ENCODE measurements at places on chromosomes 7 and 10.

GRCh38 chr7:5248201-5248885, 34.4 kb upstream of the SLC29A4 start:
- DNase-seq: no peak

DNA sequence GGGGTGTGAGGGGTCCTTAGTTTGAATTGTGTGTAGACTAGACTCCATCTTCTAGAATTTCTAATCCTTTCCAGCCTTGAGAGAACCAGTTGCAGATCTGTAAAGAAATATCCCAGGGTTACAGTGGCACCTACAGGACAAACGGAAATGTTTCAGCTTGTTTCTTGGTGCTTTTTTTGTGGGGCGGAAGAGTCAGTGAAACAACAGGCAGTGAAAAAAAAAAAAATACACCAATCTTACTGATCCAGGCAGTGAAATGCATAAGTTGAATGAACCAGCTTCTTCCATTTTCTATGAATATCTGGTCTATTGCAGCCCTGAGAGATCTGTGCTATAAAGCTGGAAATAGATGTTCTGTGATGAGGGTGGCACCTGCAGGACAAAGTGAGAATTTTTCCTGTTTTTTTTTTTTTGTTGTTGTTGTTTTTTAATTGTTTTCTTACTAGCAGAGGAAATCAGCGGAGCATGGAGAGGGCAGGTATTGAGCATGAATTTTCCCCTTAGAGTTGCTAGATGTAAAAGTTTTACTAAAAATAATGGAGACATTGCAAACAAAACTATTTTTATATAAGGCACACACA, 81.9 kb upstream of the DYNC1I1 start:
- DNase-seq: no peak

DNA sequence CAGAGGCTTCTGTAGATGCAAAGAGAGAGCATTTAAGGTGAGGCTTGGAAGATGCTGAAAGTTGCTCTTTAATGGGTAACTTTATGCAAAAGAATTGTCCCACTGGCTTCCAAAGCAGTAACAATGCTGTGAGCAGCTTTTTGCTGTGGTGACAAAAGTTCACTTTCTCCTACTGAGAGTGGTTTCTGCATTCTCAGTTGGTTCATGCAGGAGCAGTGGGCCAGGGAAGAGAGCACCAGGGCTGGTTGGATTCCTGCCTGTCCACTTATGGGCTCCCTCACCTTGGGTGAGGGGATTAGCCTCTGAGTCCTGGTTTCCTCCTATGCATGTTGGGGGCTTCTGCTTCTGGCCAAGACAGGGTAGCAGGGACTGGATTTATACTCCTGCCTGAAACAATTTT, 31.1 kb upstream of the GOLGA7B start:
- DNase-seq: no peak

DNA sequence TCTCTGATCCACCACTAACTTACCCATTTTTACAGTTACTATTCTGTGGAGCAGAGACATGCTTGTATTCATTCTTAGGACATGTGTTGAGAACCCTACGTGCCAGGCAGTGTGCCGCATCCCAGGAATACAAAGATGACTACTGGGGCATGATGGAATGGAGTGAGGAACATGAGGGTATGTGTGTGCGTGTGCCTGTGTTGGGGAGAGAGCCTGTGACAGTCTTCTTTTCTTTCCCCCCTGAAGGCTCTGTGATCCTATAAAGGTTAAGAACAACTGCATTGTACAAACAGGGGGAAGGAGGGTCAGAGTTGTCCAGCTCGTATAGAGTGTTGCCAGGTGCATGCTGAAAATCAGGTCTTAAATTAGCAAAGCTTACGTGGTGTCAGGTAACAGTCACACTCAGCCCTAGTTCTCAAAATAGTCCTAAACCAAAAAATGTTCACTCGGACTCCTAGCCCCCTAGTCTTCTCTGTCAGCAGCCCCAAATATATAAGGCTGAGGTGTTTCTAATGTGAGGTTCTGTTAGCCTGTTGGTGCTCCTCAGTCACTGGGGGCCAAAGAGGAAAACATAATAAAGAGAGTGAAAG, 161.9 kb downstream of the CELF2 start:
- DNase-seq: no peak

DNA sequence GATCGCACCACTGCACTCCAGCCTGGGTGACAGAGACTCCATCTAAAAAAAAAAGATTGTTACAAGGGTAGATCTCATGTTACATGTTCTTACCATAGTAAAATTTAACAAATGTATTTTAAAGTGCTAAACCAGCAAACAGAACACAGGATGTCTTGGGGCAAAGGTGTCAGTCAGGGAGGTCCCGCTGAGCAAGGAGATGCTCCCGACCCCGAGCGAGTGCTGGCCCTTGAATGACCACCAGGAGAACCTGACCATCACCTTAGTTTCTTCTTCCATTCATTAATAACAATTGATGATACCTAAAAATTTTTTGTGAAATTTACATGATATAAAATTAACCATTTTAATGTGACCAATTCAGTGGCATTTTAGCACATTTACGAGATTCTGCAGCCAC, 241.6 kb upstream of the GPR26 start:
- no peak for DNase-seq

DNA sequence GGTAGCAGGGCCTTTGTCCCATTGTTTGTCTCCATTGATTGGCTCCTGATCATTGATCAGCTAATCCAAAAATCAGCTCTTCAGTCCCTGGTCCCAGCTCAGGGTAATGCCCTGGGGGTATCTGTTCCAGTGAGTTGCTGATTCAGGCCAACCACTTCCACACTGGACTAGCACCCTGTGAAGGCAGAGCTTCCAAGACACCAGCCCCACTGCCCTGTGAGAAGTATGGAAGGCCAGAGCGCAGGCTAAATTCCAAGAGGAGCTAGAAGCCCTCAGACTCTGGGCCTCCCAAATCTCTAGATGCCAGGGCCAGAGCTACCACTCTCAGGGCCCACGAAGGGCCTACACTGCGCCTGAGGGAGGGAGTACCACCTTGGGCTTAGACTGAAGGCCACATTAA, 10.4 kb downstream of the TMEM72 start:
- DNase-seq: no peak

DNA sequence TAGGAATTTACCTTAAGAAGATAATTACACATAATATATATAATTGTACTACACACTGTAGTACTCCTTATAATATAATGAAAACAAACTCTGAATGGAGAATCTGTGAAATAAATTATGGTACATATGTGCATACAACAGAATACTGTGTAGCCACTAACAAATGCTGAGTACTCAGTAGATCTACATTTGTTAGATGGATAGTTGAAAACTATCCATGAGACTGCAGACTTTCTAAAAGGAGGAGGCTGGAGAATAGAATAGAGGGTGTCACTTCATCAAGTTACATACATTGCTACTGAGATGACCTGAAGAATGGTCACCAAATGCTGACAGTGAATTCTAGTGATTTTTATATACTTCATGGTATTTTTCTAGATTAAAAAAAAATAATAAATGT, 68.7 kb upstream of the OGDHL start:
- DNase-seq: no peak

DNA sequence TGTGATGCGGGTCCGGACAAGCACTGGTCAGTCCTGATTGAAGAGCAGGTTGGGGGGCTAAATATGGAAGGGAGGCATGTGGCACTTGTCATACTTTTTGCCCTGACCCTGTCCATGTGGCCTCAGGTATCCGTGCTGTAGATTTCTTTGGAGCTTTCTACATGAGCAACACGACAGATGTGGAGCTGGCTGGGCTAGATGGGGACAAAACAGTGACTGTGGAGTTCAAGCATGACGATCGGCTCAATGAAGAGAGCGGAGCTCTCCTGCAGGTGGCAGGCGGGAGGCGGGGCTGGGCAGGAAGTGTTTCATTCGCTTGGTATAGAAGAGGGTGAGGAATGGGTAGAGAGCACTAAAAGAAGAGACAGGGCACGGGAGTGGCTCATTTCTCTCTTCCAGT, 13.0 kb upstream of the CHCHD1 start:
- no peak for DNase-seq

Data from stimulated activated CD8-positive, alpha-beta memory T cell treated with anti-CD3 and anti-CD28 coated beads, Interleukin-15, amount 100 ng/mL, for 1 hour (primary cell).